ENCODE measurements at places on chromosomes 4 and X. TPM values are rescaled to one million over a fixed set of nuclear protein-coding genes. Genes with fewer than 3 reads are reported as not detected.

DNA sequence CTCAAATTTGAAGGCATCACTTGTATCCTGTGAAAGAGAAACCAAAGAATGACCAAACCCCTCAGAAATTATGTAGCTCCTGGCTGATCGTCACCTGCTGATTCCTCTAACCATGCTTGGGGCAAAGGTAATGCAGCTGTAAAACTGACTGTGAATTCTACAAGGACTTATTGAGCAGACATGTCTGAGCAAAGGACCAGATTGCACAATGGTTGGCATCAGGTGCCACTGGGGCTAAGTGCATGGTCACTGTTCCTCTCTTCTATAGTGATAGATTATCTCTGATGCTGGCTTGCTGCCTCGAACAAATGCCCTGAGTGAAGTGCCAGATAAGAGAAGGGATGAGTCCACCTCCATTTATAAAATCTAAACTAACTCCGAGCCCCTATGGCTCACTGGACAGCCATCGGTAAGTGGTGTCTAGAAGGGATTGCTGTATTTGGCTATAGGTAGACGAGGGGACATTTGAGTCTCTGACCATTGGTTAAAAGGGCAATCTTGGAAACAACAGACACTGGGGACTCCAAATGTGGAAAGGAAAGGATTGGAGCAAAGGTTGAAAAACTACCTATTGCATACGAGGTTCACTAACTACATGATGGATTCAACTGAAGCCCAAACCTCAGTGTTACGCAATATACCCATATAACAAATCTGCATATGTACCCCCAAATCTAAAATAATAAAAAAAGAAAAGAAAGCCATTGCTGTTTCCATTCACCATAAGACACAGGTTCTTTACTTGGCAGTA, 110.7 kb upstream of the IGSF1 start:
- no peak for DNase-seq

The STS gene
- 3.0 TPM for total RNA-seq

DNA sequence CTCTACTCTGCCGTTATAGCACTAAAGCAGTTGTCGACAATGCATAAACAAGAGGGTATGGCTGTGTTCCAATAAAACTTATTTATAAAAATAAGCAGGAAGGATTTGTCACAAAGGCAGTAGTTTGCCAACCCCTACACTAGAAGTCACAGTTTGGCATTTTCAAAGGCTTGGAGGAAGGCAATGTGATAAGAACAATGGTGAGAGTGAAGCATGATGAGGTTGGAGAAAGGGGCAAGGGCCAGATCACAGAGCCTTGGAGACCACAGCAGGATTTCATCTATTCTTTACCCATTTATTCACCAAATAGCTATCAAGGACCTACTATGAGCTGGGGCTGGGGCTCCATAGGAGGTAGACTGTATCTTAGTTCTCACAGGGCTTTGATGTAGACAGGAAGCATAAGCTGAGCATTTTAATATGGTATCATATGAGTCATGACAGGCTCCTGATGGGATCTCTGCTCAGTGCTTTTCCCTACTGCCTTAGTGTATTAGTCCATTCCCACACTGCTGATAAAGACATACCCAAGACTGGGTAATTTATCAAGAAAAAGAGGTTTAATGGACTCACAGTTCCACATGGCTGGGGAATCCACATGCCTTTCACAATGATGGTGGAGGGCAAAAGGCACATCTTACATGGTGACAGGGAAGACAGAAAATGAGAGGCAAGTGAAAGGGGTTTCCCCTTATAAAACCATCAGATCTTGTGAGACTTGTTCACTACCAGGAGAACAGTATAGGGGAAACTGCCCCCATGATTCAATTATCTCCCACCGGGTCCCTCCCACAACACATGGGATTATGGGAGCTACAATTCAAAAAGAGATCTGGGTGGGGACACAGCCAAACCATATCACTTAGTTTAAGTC, 58.9 kb downstream of the PPM1K start:
- no peak for DNase-seq

The RAB28 gene
- 22.0 TPM for total RNA-seq

GRCh38 chr4:186953599-186954260, 230.1 kb upstream of the FAT1 start:
- no peak for DNase-seq

- DNase-seq: peak; percentile 74
Observed at GRCh38 chrX:149962859-149963757, 24.8 kb upstream of the EOLA2 start.

The RHOXF2 gene
- not detected for total RNA-seq

The CLDN34 gene
- total RNA-seq: not detected

Measured in SK-MEL-5 (cell line).